ENCODE measurements at places on chromosomes 2 and 18.

- DNase-seq, result no peak
Observed at GRCh38 chr18:66764230-66764629, 160.3 kb upstream of the CDH19 start.

DNA sequence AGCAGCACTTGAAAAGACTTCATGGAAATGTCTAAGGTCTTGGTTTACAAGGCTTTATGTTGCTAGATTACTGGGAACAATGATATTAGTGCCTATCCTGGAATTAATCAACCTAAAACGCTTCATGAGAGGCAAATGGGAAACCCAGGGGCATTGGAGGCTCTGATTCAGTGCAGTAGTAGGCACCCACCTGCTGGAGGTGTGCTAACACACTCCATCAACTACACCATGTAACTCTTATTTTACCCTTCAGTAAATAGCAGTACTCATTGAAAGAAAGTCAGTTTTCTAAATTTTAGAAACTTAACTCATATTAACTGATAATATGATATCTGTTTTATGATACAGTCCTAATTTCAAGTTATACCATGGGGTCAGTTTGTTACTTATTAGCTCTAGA, 17.4 kb upstream of the HNRNPA3 start:
- no peak for DNase-seq

- DNase-seq, result no peak
Observed at GRCh38 chr2:54262015-54262765, 6.2 kb upstream of the TSPYL6 start.

- no peak for DNase-seq
Observed at GRCh38 chr2:111673526-111673925, 210.5 kb downstream of the ANAPC1 start.

DNA sequence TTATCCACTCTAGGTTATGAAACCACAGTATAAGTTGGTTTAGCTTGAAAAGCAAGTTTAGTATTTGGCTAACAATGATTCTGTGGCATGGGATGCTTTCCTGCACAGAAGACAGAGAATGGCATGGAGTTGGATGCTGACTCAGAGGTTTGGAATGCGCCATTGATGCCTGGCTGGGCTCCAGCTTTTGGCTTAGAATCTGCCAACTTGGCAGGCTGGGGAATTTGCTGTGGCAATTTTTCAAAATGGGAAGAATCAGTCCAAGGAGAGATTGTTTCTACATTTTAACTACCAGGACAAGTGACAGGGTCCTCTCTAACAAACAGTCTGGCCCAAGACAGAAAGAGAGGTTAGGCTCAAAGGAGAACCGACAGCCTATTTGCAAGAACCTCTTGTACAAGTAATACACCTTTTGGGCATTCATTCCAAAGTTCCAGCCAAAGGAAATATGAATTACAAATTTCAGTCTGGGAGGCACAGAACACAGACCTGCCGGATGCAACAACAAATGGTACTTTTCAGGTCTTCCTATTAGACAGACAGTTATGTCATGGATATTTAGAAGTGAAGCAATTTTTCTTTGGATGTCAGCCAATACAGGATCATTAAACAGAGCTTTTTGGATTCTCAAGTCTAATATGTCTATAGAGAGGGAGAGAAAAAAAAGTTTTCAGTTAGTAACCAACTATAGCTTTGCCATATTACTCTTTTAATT, 1027.7 kb downstream of the TMEM182 start:
- DNase-seq, result no peak

DNA sequence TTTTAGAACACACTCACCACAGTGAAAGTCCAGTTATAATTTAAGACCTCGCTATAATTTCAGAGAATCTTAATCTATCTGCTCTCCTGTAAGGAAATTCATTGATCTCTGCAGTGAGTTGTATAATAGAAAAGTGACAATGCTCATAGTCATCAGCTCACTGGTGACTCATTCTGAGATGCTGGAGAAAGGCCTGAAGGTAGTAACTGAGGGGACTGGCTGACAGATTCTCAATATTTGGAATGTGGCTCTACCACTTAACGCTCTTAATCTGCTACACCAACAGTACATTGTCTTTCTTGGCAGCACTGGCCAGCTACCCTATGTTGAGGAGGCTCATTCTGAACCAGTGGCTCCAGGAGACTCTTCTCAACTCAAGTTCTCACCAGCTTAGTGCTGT, 246.1 kb downstream of the RPRM start:
- DNase-seq, result no peak

- DNase-seq, result no peak
Observed at GRCh38 chr2:134739879-134740301, 21.1 kb upstream of the TMEM163 start.

DNA sequence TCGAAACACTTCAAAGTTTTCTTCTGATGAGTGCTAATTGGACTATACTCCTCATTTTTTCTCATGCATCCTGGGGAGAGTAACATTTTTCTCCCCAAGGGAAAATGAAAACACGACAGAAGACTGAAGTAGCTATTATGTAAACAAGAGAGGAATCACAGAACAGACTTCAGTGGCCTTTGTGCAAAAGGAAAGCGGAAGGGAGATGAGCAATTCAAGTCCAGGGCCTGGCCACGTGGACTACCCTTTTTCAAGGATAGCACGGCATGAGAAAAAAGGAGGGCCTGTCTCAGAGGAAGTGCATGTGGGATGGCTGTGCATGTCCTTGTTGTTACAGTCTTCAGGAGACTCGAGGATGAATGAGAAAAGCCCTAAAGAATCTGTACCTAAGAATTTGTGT, 43.8 kb upstream of the KCNE4 start:
- DNase-seq, result no peak

DNA sequence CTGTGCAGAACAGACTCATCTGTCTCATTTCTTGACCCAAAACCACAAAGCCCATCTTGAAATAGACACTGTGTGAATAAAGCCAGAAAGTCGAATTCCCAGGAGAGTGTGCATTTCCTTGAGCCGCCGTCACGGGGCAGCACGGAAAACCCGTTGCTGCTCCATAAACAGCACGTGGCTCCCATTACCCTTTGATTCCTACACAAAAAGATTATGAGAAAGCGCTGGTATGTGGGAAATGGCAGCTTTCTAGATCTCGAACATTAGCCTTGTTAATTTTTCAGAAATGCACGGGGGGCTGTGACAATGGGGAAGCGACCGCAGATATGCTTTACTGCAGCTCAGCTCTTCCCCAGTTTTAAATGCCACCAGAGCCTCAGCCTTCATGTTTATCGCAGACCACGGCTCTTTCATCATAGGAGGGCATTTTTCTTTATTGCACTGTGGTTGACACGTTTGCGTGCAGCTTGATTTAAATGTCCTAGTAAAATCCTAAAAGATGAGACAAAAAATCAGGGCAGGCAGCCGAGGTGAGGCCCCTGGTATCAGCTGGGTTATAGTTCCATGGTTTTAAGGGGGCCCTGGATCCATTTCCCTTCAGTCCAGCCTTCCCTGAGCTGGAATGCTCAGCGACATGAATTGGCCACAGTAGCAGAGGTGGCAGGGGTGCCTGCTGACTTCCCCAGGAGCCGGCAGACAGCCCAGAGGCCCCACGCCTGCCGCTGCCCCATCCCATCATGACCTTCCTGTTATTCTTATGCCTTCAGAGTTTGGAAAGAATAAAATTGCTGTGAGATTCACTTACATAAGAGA, 249.3 kb downstream of the NDUFA10 start:
- DNase-seq, result no peak

GRCh38 chr2:16218625-16219024, 278.3 kb downstream of the MYCN start:
- peak; percentile 69 for DNase-seq

DNA sequence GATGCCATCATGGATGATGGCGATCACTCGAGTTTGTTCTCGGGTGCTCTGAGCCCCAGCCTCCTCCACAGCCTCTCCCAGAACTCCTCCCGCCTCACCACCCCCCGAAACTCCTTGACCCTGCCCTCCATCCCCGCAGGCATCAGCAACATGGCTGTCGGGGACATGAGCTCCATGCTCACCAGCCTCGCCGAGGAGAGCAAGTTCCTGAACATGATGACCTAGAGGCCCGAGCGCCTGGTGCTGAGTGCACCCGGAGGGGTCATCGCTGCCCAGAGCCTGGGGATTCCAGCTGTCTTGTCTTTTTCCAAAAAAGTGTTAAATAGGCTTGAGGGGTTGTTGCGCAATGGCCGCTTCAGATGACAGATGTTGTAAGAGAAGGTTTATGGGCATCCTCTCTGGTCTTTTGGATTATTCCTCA, 254.8 kb downstream of the GLI2 start:
- no peak for DNase-seq

DNA sequence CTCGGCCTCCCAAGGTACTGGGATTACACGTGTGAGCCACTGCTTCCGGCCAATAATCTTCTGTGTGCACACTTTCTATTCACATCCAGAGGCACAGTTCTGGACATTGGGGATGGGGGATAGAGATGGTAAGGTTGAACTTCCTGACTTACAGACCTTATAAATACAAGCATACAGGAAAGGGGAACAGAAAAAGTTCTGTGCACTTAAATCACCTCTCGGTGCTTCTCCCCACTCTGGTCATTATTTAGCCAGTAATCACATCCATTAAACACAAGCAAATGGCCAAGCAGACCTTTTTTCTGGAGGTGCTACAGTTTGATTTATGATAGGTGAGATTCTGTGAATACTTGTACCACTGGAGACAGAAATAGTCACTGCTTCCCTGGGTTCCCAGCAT, 110.6 kb downstream of the CRIM1 start:
- no peak for DNase-seq

DNA sequence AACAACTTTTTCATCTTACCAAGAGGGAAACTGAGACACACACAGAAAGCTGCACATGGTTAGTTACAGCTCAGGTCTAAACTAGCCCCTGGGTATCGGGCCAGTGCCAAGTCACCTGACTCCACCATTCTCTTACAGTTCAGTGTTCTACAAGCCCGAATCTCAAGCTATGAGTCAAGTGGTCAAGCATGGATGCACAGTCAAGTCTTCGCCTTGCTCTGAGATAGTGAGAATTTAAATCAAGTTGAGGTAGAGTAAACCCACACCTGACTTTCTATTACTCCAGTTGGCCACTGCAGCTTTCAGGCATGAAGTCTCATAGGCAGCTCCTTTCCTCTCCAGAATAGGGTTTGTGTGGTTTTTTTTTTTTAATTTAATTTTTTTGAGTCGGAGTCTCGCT, 34.5 kb upstream of the ARL5A start:
- DNase-seq, result no peak

DNA sequence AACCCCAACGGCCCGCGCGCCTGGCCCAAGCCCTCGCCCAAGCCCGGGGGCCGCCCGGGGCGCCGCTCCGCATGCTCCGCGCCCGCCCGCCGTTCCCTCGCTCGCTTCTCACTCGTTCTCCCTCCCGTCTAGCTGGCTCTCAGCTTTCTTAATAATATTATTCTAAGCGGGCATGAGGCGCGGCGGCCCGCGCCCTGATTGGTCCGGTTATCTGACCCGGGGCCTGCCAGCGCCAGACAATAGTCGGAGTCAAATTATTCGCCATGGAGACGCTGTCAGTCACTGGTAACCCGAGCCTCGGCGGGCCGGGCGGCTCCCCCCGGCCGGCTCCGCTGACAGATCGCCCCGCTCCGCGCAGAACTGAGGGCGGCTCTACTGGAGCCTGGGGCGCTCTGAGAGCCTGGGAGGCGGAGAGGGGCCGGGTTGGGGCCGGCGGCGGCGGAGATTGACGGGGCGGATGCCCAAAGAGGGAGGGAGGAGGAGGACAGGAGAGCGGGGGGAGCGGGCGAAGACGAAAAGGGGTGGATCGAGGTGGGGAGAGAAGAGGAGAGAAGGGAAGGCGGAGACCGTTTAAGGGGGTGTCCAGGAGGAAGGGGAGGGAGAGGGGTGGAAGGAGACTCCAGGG, at the start of gene SIX2:
TSS of gene SIX2 (minus strand) at position 150 of the 625 bp plus-strand sequence. CDS start 342 bp downstream, outside the sequence.
- peak; percentile 96 for DNase-seq

- DNase-seq, result no peak
Observed at GRCh38 chr18:12842459-12843380, 41.3 kb downstream of the PTPN2 start.

GRCh38 chr2:151171186-151171585, 90.5 kb downstream of the RBM43 start:
- no peak for DNase-seq
